ENCODE measurements at places on chromosomes 11 and 22.

- no peak for DNase-seq
Observed at GRCh38 chr11:132846075-132846474, 686.2 kb downstream of the OPCML start.

DNA sequence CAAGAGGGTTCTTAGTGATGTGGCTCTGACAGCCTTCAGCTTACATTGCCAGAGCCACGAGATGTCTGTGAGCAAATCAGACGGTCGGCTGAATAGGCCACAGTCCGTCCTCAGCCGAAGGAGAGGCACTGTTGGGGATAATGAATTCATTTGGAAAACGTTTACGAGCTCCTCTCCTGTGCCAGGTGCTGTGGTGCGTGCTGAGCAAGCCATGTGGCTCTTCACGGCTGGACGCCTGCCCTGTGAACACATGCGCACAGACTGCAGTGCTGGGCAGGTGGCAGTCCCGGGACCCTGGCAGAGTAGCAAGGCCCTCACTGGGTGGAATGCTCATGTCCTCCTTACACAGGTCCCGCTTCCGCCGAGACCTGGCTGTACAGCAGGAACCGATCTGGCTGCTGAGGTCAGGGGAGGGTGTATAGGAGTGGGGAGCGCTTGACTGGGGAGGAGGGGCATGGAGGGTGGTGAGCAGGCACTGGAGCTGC, 6.8 kb downstream of the TBC1D22A start:
- no peak for DNase-seq

- DNase-seq = peak; percentile 27
Observed at GRCh38 chr11:17386331-17387084, 2.0 kb downstream of the KCNJ11 start.

- no peak for DNase-seq
Observed at GRCh38 chr11:70935006-70935768, 317.2 kb downstream of the SHANK2 start.

GRCh38 chr22:36922711-36923110, 9.3 kb downstream of the CSF2RB start:
- no peak for DNase-seq

GRCh38 chr11:1388763-1389102, 1.0 kb upstream of the BRSK2 start:
- no peak for DNase-seq

- DNase-seq = peak; percentile 70
Observed at GRCh38 chr22:32660292-32660691, 141.2 kb upstream of the TIMP3 start.

DNA sequence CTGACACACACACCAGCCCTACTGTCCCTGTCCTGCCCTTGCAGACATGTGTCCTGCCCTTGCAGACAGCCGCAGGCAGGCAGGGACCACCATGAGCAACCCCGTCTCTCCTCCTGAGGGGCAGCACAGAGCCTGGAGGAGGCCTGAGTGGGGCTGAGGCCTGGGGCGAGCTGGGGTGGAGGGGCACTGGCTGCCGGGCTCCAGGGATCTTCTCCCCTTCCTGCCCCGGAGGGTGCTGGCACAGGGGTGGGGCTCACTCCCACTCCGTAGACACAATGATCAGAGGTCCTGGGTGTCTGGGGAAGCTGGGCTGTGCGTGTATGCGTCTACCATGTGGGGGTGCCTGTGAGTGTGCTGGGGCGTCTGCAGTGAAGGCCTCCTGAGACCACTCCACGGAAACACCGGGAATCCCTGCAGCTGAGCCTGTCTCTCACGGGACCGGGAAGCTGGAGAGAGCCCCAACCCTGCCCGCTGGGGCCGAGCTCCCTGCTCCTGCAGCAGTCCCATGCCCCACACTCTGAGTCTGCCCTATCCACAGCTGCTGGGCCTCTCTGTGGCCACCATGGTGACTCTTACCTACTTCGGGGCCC, 588 bp downstream of the TSPAN32 start:
- peak; percentile 32 for DNase-seq

DNA sequence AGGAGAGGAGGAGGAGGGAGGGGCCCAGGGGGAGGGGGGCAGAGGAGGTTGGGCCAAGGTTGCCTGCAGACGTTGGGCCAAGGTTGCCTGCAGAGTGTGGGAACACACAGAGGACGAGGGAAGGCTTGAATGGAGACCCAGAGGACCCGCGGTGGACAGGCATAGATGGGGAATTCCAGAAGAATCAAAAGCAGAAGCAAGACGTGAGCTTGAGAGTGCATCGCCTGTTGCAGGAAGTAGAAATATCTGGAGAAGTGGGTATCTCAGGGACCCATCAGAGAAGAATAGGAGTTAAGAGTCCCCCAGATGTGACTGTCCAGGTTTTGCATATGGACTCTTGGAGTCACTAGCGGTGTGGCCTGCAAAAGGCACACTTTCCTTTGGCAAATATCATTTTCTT, 670.2 kb downstream of the TBC1D22A start:
- no peak for DNase-seq

- DNase-seq = no peak
Observed at GRCh38 chr11:9777066-9777465, 113.2 kb downstream of the SWAP70 start.

GRCh38 chr11:36931139-36931538, 333.1 kb upstream of the RAG2 start:
- no peak for DNase-seq

DNA sequence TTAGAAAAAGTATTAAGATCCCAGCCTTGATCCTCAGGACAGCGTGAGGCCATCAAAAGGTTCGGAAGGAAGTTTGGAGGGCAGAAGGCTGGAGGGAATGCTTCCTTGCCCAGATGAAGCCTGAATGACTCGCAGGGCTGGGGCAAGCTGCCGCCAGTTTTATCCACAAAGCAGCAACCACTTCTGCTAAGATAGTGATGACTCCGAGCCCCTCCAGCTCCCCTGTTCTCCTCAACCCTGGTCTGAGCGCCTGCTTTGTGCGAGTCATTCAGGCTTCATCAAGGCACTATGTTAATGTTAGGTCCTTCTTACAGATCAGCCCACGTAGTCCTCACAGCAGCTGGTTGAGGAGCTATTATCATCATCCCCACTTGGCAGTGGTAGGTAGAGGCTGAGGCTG, 158.8 kb downstream of the COMMD9 start:
- no peak for DNase-seq

- no peak for DNase-seq
Observed at GRCh38 chr11:116601814-116602636, 170.8 kb downstream of the BUD13 start.

GRCh38 chr11:75492181-75492820, 33.4 kb downstream of the GDPD5 start:
- DNase-seq = peak; percentile 35

GRCh38 chr11:111819829-111820237, 51.5 kb downstream of the ALG9 start:
- DNase-seq = no peak

- DNase-seq = no peak
Observed at GRCh38 chr11:76201672-76202412, 4.5 kb downstream of the WNT11 start.

- DNase-seq = no peak
Observed at GRCh38 chr11:98572941-98573340, 447.8 kb upstream of the CNTN5 start.

GRCh38 chr22:46465345-46465720, 72.1 kb downstream of the CELSR1 start:
- no peak for DNase-seq

- no peak for DNase-seq
Observed at GRCh38 chr11:15276621-15277020, 161.9 kb downstream of the INSC start.

GRCh38 chr11:75592715-75593114, 30.7 kb downstream of the SERPINH1 start:
- DNase-seq = no peak

GRCh38 chr22:39349506-39349966, 255 bp upstream of the SYNGR1 start:
- no peak for DNase-seq

GRCh38 chr11:35031867-35032266, 107.1 kb upstream of the CD44 start:
- DNase-seq = no peak

DNA sequence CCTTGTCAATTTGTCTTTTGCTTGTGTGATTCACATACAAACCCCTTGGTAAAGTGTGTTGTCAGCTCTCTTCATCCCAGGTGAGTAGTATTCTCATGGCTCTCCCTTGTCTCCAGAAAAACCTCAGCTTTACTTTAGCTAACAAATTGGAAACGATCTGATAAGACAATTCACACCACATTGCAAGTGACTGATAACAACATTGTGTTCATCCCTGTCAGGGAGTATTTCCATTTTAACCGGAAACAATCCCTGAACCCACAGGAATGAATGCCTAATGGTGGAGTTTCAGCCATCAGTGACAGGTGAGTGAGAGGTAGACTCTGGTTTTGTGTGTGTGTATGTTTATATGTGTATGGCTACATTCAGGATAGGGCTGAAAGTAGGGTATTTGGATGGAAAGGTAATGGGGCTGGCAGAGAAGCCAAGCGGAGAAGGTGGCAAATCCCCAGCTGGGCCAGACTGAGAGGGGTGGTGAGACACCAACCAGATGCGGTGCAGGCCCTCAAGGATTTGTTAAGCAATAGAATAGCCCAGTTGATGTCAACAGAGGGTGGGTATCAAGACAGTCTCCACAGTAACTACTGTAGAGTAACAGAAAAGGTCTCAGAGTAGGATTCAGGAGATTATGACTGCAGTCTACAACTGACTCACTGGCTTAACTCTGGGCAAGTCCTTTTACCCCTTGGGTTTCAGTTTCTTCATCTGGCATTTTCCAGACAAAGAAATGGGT, 7.6 kb downstream of the LRRC51 start:
- no peak for DNase-seq

- no peak for DNase-seq
Observed at GRCh38 chr11:13308704-13309103, 31.1 kb downstream of the BMAL1 start.

DNA sequence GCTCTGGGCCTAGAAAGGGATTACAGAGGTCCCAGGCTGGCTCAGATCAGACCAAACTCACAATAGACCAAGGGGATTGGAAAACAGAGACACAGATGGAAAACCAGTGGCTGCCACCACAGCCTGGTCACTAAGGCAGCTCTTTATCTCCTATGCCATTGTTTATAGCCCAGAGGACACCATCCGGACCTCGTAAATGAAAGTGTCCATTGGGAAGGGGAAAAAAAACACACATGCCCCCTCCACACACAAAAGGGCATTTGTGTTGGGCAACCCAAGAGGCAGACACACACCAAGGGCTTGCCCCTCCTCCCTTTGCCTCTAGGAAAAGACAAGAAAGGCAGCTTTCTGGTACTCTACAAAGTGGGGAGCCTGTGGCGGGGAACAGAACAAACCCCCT, 85.9 kb downstream of the GAB2 start:
- no peak for DNase-seq

DNA sequence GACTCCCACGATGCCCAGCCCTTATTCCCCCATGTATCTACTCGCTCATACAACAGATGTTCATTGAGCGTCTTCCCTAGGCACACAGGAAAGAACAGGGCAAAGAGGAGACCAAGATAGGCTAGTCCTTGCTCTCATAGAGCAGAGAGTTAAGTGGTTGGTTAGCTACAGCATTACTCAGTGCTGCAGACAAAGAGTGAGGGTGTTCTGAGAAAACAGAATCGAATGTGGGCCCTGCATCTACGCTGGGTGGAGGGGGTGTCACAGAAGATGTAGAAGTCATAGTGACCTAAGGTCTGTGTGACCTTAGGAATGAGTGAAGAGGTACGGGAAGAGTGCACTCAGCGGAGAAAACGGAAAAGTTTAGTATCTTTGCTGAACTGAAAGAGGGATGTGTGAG, 12.3 kb downstream of the PSMD13 start:
- no peak for DNase-seq

GRCh38 chr11:72856065-72856464, 41.9 kb downstream of the ATG16L2 start:
- DNase-seq = no peak

GRCh38 chr11:118652681-118653181, 26.7 kb downstream of the TREH start:
- no peak for DNase-seq

GRCh38 chr22:23282089-23282501, 101.8 kb downstream of the BCR start:
- DNase-seq = no peak

GRCh38 chr11:125457814-125458343, 38.2 kb downstream of the FEZ1 start:
- DNase-seq = no peak

DNA sequence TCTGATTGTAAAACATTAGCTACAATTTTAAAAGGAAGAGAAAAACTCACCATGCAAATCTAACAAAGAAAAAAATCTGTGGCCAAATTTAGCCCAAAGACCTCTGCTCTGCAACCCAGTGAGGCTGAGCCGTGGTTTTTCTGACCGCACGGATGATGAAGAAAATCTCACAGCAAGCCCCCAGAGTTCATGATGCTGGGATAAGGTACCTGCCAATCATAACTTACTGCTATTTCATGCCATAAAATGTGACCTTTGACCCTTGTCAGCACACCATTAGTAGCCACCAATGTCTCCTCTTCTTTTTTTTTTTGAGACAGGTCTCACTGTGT, 11.1 kb downstream of the CERK start:
- DNase-seq = no peak

- no peak for DNase-seq
Observed at GRCh38 chr11:73194034-73194507, 24.0 kb upstream of the P2RY2 start.

DNA sequence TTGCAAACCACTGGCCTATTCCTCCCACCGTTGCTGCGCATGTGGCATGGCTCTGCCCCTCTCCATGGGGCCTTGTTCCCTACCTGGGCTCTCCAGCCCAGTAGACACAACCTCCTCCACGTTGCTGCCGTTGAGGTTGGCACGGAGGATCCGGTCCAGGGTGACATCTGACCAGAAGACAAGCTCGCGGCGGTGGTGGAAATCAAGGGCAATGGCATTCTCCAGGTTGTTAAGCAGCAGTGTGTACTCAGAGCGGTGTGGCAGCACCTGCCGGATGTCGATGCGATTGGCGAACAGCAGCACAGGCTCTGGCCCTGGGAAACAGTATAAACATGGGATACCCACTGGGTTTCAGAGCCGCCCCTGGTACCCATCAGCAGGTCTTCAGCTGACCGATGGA, 23.8 kb downstream of the LRP4 start:
- DNase-seq = no peak

- no peak for DNase-seq
Observed at GRCh38 chr22:45308957-45309421, 745 bp upstream of the FAM118A start.

Data from T-cell (primary cell).